ENCODE measurements at places on chromosomes 5 and 9.
A peak's percentile ranks its signal among the peaks of the same experiment; 100 is the strongest.

DNA sequence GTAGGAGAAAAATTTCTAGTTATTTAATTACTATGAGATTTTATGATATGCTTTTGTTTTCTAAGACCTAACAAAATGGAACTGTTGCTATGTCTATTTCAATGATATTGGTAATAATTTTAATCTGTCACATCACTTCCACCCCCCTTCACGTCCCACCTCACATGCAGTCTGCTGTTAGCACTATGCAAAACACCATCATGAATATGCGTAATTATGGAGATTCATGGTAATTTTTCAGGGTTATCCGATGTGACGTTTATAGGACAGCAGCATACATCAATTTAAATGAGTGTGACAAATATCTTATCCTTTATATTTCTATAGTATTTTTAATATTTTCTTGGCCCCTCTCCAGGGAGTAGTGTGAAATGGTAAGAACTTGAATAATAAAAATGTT lies 283.8 kb upstream of the TMEM161B start:
- DNase-seq, result no peak

GRCh38 chr9:16690628-16691027 lies 179.8 kb downstream of the BNC2 start:
- no peak for DNase-seq

DNA sequence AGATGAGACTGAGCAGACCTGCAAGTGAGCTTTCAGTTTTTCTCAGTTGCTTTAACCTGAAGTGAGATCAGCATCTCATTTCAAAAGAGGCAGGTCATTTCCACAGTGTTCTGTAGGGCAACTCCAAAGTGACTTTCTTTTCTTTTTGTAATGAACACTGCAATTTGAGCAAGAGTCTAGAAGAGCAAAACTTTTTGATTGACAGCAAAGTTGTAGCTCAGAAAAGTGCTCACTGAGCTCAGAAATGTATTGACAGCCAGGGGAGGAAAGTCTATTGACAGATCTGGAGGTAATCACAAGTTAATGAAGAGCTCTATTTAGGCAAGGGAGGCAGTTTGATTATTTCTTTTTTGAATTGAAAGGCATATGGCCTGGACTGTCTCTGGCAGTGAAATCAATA lies 54.6 kb downstream of the LRRC70 start:
- no peak for DNase-seq

DNA sequence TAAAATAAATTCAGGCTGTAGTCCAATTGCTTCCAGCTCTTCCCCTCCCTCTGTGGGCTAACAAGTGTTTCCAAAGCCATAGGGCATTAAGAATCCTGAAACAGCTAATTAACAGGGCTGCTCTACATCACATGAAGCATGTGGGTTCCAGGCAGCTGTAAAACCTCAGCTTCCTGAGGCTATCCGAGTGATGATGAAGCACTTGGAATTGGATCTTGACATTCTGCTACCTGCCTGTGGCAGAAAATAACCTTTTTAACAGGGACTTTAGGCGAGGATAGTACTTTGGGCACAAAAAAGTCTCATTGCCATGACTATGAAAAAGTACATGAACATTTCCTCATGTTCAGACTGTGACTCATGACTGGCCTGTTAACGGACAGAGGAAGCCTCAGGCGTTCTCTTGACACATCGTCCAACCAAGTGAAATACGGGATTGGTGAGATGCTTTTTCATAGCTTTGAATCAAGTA lies 107.2 kb downstream of the PDE4D start:
- DNase-seq, result no peak

DNA sequence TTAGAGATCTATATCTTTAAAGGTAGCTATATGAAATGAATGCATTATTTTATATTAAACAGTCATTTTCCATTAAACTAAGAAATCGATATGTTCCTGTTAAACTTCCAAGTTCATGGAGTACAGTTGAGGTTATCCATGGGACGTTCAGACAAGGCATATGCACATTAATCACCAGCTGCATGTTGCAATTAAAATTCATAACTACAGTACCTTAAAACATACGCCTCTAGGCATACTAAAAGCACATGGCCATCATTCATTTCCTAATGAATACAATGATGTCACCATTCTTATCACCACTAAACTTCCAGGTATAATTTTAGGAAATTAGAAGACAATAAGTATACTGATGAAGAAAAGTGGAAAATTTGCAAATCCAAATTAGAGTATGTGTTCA lies 174.3 kb downstream of the CDH12 start:
- DNase-seq, result no peak

DNA sequence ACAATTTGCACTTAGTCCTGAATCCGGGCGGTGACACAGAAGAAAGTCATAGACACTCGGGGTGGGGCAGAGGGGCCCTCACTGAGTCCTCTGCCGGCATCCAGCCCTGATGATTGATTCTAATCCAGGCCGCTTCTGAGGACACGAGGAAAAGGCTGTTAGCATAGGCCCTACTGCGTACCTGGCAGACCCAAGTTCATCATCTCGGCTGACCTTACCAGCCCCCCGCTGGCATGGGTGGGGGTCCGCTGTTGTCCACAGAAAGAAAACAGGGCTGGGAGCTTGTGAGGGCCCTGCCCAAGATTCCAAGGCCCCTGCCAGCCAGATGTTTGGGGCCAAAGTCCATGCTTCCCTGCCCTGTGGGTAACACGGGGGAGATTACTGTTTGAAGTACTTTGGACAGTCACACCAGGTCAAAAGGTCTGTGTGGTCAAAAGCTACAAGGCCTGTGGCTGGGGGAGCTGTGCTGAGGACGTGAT lies 24.5 kb downstream of the ERGIC1 start:
- no peak for DNase-seq

DNA sequence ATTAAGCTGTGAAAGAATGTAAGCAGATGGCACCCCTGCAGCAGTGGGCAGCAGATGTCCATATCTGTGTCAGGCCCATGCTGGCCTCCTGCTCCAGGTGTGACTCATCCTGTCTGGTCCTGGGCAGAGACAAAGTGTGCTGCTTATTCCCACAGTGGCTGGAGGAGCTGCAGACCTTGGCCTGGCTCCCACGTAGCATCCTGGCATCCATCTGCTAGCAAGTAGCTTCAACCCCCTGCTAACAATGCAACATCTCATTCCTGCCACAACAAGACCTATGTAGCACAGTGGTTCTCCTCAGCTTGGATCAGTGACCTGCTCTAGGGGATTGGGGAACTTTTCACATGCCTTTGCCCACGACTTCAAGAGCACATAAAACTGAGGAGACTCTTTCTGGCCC lies 126.4 kb upstream of the SLC12A2 start:
- peak; percentile 71 for DNase-seq

GRCh38 chr5:96036301-96036700 lies 74.7 kb upstream of the ELL2 start:
- DNase-seq, result no peak

DNA sequence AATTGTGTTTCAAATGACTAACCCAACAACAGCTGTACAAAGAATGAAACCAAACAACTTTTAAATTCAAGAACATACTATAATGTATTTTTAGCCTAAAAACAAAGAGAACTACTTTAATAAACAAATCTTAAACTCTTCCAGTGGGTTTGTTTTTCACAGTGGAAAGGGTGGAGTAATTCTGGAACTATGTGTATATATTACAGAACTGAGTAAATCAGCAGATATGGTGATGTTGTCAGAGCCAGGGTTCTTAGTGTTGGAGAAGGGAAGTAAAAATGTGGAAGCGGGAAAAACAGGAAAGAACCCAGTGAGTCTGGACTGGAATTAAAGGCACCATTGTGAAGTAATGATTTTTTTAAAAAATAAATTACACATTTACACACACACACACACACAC lies 144.9 kb downstream of the CDK5RAP2 start:
- DNase-seq, result no peak

DNA sequence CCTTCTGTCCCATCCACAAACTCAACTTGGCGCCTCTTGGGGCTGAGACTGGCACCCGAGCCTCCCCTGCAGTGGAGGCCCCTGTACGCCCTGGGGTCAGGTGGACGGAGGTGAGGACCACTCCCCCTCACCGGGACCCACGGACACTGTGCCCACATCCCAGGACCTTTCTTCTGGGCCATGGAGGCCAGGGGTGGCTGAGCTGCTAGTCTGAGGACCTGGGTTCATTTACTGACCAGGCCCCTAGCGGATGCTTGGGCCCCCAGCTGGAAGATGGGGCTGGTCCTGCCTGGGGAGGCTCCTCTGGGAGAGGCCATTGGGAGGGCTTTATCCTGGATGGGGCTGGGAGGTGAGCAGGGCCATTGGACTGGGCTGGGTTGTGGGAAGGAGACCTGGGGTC lies 16.9 kb upstream of the SLC6A19 start:
- DNase-seq, result no peak

GRCh38 chr9:72453797-72454196 lies 67.6 kb upstream of the TMC1 start:
- no peak for DNase-seq

DNA sequence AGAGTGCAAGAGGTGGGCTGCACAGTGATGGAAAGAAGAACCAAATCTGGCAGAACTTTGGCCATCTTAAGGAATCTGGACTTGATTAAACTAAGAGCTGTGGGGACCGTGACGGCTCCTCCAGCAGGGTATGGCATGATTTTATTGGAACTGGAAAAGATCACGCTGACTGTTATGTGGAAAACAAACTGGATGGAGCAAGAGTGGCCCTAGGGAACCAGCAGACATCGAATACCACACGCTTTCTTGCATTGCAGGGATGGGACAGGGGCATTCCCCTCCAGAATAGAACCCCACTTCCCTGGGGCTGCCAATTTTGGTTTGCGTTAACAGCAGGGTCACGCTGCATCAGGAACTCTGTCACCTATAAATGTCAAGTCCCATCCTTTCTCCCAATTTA lies 38.8 kb downstream of the INSYN2B start:
- DNase-seq, result no peak

- DNase-seq, result peak; percentile 66
These were observed 285.9 kb downstream of the ARHGEF28 start for GRCh38 chr5:73911761-73912393.

GRCh38 chr5:42507451-42508097 lies 84.3 kb downstream of the GHR start:
- no peak for DNase-seq

- no peak for DNase-seq
These were observed 100.0 kb downstream of the SPATA31D1 start for GRCh38 chr9:82088591-82088990.

DNA sequence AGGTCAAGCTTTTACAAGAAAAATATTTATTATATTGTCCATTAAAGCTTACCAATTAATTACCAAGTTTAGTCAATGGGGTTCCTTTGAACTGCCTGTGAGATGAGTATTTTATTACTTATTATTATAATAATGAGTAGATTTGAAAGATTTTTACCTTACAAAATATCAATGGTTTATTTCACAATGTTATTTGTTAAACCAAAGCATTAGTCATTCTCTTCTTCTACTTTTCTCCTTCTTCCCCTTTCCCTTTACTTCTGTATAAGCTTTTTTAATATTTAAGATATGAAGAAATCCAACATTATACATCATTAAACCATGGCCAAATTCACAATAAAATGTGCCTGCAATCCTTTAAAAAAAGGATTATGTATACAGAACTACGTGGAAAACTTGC lies 369.5 kb downstream of the ARL15 start:
- DNase-seq, result no peak

DNA sequence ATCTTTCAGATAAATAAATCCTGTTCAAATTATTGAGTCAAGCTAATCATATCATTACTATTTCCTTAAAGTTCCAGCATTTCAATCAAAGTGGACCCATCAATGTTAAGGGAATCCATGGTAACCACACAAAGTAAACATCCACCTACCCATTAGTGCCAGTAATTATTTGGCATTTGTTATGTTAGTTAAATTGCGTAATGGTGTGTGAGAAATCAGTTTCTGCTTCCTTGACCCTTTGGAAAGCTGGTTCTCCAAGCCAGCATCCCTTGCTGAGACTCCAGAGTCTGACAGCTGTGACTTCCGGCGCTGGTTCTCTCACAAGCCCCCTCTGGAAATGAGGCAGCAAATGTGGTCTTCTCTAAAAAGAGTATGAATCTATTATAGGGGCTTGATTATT lies 308.6 kb upstream of the EFNA5 start:
- no peak for DNase-seq

- DNase-seq, result no peak
These were observed 26.2 kb downstream of the NIPAL4 start for GRCh38 chr5:157486221-157486681.

DNA sequence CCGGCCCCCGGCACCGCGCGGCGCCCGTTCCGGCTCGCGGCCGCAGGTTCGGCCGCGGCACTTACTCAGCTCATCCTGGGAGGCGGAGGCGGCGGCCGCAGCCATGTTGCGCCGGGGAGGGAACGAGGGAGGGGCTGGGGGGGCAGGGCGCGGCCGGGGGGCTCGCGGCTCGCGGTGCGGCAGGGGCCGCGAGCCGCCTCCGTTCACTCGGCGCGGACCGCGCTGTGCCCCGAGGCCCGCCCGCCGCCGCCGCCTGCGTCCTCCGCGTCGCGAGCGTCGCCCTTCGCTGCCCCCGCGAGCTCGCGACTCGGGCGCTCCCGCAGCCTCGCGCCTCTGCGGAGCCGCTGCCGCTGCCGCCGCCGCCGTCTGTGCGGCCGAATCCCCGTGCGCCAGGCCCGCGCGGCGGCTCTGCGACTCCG lies 735 bp downstream of the ECPAS start:
- peak; percentile 73 for DNase-seq

DNA sequence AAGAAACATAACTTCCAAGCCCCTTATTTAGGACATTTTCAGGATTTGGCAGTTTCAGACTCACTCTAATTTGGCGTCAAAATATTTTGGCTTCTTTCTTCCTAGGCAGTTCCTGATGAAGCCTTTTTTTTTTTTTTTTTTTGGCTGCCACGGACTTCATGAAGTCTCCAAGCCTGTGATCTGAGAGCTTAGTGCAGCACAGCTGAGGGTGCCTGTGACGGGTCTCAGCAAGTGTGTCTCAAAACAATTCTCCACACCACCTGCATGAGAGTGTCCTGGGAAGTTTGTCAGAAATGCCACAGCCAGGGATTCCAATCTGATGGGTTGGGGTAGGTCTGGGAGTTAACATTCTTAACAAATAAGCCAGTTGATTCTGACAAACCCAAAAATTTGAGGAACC lies 6.0 kb upstream of the ESM1 start:
- no peak for DNase-seq

GRCh38 chr5:126009566-126009965 lies 413.6 kb upstream of the GRAMD2B start:
- no peak for DNase-seq

DNA sequence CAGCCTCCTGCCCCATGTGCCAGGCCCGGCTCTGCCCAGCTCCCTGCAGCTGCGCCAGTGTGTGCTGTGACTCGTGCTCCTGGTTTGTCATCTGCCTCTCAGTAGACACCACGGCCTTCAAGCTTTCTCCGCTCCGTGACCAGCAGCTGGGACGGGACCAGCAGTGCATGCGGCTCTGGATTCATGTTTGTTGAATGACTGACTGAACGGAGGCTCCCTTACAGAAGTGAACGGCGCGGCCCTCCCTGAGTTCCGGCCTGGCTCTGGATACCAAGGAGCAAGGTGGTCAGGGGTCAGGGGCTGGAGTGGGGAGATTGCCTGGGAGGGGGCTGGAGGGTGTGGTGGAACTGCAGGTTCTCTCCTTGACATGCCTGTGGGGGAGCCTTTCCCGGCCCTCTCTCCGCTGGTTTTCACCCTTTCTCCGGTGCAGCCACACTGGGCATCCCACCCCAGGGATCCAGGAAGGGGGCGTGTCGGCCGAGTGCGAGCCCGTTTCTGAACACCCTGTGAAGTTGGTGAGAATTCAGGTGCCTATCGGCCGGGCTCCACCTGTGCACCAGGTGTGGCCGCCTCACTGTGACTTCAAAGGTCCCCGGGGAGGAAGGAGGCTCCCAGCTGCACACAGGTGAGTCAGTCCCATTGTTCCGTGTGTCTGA lies 11.1 kb upstream of the CEP72 start:
- no peak for DNase-seq

GRCh38 chr5:167843881-167844572 lies 447.4 kb upstream of the WWC1 start:
- no peak for DNase-seq

Measured in NCI-H82 (cell line).